ENCODE measurements at places on chromosomes 2 and 18.

GRCh38 chr2:165219481-165219880 is 15.6 kb upstream of the SCN3A start:
- no peak for DNase-seq

- no peak for DNase-seq
These were observed 2.3 kb downstream of the RAB11FIP5 start for GRCh38 chr2:73110168-73111072.

DNA sequence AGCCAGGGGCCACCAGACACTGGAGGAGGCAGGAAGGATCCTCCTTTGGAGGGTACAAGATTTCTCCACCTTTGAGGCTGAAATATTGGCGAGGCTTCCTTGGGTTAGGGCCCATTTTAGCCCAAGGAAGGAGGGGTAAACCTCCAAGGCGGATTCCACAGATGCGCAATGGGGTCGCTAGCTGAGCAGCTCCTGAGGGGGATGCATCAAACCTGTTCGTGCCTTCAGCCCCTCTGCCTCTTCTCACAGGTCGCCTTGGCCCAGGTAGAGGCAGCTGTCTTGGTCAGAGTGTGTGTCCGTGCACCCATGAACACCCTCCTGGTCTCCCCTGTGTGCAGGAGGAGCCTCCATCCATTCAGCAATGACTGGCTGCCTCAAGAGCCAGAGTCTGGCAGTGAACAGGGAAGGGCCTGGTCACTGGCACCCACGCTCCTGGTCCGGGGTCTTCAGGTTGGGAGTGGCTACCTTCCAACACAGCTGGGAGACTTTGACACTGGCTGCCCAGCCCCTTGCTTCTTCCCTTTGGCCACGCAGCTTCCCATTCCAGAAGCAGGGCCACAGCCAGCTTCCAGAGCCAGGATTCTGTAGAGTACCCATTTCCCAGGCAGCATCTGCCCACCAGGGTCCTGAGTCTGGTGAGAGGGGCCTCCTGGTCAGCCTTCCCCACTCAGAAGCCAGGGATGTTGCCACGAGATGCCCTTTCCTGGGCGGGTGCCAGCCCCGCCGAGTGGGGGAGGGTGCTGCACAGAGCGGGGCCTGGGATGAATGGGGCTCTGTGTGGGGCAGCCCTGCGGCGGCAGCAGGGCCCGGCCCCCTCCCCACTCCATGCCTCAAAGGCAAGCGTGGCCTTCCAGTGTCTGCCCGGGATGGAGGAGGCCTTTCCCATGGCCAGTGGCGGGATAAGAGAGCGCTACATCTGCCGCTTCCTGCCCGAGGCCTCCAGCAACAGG is 95.8 kb upstream of the GPC1 start:
- DNase-seq, result no peak

- DNase-seq, result no peak
These were observed 37.6 kb downstream of the PTPN18 start for GRCh38 chr2:130393318-130393910.

DNA sequence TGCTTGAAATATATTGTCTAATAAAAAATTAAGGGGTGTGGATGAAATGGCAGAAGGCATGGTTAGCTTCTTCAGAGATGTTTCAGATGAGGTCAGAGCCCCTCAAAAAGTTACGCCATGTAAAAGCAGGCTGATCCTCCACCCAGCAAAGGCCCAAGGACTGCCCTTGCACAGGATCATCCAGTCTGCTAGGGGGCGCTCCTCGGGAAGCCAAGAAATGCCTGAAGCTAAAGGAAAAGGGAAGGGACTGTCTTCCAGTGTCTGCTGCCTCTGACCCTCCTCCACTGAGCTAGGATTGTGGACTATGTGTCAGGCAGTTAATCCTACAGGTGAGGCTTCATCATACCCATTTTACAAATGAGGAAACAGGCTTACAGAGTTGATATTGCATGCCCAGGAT is 33.8 kb upstream of the TEX51 start:
- DNase-seq, result no peak

GRCh38 chr2:108612514-108613183 is 78.4 kb downstream of the LIMS1 start:
- DNase-seq, result peak; percentile 77

- peak; percentile 37 for DNase-seq
These were observed 65.4 kb upstream of the HNRNPA3 start for GRCh38 chr2:177147093-177147694.

DNA sequence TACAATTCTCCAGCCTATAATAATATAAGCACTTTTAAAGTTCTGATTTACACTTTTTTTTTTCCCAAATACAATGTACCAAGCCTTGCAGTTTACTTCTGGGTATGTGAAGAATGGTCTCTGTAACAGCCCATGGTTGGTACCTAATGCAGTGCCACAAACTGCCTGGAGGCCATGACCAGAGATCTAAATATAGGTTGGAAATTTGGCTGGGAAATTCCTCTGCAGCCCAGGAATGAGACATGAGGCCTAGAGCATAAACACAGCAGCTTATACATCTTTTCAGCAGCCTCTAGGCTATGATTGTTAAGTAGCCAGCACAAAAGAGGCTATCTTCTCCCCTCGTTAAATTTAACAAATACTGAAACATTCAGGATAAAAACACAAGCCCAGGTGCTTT is 432.0 kb upstream of the FAM98A start:
- no peak for DNase-seq

- no peak for DNase-seq
These were observed 160.8 kb upstream of the CAVIN2 start for GRCh38 chr2:192007581-192008228.

DNA sequence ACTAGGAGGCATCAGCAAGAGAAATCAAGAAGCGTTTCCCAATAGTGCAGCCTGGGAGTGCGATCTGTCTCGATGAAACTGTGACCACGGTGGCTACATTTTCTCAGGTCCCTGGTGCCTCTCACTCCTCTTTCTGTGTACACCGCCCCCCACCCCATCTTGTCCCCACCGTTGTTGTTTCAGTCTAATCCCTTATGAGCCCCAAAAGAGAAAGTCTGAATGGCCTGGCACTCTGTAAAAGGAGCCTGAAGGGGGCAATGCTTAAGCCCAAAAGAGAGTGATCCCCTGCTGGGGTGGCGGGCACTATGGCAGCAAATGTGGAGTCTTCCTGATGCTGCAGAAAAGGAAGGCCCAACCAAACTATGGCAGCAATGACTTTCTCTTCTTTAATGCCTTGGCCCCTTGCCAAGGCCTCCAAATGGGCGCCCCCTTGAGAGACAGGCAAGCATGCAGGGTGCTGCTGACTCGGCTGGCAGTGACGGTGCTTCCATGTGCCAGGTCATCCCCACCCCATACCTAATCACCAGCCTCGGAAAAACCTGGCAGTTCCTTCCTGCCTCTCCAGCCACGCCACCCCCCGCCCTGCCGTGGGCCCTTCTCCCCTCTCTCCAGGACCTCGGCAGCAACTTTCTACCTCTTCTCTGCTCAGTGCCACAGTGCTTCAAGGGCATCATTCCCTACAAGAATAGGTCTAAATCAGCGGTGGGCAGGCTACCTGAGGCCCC is 123.0 kb downstream of the CYP26B1 start:
- DNase-seq, result no peak

DNA sequence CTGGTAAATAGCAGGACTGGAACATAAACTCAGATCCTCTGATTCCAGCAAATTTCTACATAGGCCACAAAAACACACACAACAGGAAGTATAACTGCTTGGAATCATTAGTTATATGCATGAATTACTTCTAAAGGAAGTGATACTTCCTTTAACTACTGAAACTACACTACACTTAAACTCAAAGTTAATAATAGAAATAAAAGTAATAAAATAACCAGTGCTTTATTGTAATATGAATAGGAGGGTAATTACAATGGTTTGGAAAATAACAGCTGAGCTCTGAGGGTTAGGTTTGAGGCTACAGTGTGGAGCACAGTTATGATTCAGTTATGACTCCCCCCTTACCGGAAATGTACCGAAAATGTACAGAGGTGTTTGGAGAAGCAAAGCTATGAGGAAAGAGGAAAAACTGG is 18.5 kb upstream of the POLI start:
- DNase-seq, result no peak

DNA sequence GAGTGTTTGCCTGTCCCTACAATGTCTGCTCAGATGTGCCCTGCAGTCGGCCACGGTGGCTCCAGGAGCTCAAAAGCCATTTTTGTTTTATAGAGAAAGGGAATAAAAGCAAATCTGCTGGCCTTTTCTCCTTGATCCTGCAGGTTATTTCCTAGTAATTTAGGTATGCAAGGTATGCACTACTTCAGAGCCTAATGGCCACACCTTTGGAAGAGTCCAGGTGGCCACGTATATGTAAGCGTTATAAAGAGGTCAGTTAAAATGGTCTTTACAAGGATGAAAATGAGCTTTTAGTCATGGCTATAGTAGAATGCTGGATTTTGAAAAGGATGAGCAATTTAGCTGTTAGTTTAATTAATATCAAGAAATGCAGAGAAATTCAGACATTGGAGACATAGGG is 81.7 kb downstream of the ARHGEF33 start:
- no peak for DNase-seq

GRCh38 chr2:212337036-212337435 is 201.6 kb downstream of the ERBB4 start:
- DNase-seq, result no peak

All from activated T-cell treated with anti-CD3 and anti-CD28 coated beads, Interleukin-2, amount 50 U/mL, for 72 hours (primary cell).